AG04449 (cell line): ENCODE measurements at places on chromosomes 7 and 10.

- DNase-seq: no peak
These were observed 176.1 kb downstream of the COBL start for GRCh38 chr7:51140199-51141164.

- no peak for DNase-seq
These were observed 166.3 kb downstream of the RNF133 start for GRCh38 chr7:122532406-122533269.

GRCh38 chr7:79877874-79878465 lies 256.7 kb upstream of the GNAI1 start:
- no peak for DNase-seq

- DNase-seq: no peak
These were observed 12.2 kb downstream of the LIPF start for GRCh38 chr10:88676283-88677060.

- no peak for DNase-seq
These were observed 17.5 kb downstream of the ATP6V1F start for GRCh38 chr7:128879939-128880746.

GRCh38 chr7:65975814-65976445 lies 6.1 kb downstream of the GUSB start:
- no peak for DNase-seq

DNA sequence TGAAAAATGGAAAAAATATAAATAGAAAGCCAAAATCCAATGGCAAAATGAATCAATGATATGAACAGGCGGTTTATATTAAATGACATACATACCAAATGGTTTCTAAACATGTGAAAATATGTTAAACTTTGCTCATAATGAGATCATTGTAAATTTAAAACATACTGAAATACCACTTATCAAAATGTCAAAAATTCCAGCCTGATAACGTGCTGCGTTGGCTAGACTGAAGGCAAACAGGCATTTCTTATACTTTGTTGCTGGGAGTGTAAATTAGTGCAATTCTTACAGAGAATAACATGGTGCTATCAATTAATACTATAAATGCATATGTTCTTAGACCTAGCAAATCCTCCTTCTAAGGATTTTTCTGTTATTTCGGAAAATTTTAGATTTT lies 225.8 kb upstream of the FAM3C start:
- DNase-seq: no peak

DNA sequence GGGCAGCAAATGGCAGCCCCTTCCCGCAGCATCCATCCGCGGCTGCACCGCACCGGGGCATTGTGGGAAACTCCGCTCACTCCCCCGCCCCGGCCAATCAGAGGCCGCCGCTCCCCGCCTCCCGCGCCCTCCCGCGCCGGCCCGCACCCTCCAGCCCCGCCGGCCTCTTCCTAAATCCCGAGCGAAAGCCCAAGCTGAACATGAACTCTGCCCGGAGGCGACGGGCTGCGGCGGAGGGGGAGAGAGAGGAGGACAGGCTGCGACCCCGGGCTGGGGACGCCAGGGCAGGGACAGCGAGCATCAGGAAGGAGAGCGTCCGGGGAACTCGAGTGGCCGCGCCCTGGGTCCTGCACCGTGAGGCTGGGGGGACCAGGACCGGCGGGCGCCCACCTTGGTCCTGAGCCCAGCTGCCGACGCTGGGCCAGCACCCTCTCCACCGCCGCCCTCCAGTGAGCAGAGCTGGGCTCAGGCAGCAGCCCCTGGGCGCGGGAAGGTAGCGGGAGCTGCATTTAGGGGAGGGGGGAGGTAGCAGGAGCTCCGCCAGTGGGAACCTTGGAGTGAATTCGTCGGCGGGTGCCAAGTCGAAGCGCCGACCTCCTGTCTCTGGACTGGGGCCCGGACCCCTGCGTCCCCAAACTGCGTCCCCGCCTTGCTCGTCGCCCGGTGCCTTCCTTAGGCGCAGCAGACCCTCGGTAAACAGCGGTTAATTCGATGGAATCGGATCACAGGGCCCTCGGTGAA lies at the start of gene DGKI:
Gene DGKI (minus strand): TSS at position 148 of the 741 bp plus-strand sequence.
- no peak for DNase-seq

- DNase-seq: no peak
These were observed 14.9 kb downstream of the RHEB start for GRCh38 chr7:151504715-151505326.

- no peak for DNase-seq
These were observed 86.2 kb downstream of the PLXDC2 start for GRCh38 chr10:19902456-19902855.

GRCh38 chr10:14659626-14660196 lies 115.0 kb downstream of the FAM107B start:
- no peak for DNase-seq

- DNase-seq: peak; percentile 31
These were observed 119.7 kb upstream of the KLF14 start for GRCh38 chr7:130853503-130854279.

DNA sequence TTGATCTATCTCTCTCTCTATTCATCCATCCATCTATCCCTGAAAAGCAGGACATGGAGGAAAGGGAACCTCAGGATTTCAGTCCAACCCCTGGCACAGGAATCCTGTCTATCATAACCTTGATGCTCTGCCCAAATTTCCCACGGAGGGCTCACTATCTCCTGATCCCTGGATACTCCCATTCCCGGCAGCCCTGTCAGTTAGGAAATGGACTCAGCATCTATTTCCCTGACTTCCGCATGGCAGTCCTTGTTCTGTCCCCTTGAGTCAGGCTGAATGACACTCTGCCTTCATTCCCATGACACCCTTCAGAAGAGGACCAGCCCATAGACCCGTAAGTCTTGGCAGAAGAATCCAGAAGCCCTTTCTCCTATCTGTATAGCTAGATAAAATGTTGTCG lies 77.7 kb downstream of the VWA2 start:
- DNase-seq: no peak

DNA sequence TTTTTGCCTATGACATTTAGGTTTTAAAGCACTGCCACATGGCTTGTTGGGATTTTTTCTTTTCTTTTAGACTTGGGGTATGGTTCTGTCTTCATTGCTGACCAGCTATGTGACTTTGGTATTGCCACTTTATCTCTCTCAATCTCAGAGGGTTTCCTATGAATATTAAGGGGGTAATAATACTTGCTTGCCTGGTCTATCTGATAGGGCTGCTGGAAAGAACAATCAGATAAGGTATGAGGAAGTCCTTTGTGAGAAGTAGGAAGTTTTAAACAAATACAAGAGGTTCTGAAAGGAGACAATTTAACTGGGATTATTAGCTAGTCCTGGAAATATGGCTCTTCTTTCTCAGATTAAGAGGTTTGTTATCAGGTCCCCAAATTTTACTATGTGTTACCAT lies 80.8 kb downstream of the ZNF92 start:
- DNase-seq: no peak

DNA sequence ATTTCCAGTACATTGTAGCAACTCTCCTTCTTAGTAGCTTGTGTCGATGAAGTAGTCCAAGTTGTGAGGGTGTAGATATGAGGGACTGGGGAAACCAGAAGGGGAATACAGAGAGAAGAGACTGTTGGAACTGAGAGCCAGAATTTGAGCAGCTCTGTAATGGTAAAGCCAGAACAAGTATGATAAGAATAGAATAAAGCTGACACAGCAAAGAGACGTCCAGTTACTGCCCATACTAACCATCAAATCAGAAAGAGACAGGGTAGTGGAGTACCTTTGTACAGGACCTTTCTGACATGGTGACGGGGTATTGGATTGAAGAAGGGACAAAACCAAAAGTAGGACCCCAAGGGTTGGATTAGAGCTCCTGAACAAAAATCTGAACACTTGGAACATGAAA lies 206.0 kb downstream of the SEMA3E start:
- no peak for DNase-seq

DNA sequence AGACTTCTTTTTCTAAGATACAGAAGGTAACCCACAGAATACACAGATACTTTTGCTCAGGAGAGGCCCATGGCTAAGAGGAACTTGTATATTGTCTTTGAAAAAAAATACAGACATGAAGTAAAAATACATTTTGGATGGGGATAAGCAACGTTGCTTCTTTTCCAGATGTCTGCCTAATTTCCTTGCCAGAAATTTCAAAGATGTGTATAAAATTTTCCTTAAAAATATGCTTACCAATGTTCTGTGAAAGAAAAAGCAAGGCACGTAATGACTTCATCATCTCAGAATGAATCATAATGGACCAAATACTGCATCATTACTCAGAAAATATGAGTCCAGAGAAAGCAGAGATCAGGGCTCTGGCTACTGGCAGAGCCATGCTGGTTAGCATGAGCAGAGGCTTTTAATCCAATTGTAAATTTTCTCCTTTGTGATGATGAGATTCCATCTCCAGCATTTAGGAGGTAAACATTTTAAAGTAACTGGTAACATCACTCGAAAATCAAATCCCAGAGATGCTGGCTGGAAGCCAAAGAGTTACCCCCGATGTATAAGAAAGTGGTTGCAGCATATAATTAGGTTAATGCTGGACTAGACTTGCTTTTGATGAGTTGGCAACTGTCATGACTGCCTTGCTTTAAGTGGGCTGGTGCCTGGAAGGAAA lies 272.5 kb downstream of the SEMA3A start:
- DNase-seq: no peak

- peak; percentile 95 for DNase-seq
These were observed 137.3 kb downstream of the TCF7L2 start for GRCh38 chr10:113087165-113088029.

DNA sequence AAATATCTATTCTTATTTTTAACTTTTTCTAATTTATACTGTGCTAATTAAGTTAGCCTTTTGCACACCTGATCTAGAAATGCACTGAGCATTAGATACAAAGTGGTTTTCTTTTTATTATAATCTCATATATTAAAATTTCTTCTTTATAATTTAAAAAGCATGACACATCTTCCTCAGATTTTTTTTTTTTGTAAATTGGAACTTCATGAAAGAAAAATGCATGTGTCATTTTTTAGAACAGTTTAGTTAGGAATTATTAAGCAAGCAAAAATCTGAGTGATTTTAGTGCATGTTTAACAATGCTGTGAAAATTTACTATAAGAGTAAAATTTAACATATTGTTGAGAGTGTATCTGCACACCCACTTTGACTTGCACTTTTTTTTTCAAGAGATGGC lies 367.9 kb downstream of the TFEC start:
- DNase-seq: no peak

- no peak for DNase-seq
These were observed 831 bp downstream of the CCDC7 start for GRCh38 chr10:32446536-32447406.

GRCh38 chr7:117808341-117808757 lies 64.9 kb downstream of the CTTNBP2 start:
- DNase-seq: no peak

- no peak for DNase-seq
These were observed 41.9 kb downstream of the CALML3 start for GRCh38 chr10:5566614-5567013.

DNA sequence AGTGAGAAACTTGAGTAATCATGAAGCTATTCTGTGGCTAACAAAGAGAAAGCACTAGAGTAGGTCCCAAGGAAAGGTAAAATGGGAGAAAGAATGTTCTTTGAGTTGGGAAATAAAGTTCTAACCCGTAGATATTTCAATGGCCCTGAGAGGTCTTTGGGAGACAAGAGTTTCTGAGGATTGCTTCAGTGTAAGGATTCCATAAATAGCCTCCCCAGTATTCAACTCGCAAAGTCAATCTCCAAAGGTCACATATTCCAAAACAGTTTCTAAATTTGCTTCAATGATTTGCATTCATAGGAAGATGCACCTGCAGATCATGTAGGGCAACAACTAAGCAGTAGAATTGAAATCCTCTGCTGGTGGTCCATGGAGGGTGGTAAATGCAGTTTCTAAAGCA lies 238.5 kb downstream of the TMEM178B start:
- no peak for DNase-seq

DNA sequence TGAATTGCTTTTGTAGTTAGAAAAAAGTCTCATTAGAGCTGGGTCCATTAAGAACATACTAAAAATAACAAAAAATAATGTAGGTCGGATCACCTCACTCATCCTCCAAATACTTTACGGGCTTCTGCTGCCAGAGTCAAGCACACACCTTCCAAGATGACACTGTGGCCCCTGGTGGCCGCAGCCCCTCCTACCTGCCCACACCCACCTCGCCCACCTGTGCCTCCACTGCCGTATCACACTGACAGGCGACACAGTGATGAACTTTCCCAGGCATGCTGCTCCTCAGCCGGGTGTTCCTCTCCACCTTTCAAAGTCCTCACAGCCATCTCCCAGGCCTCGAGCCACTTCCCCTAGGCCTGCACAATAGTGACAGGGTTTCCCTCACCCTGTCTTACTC lies 60.9 kb downstream of the STK17A start:
- no peak for DNase-seq
